Natural killer cell (primary cell): ENCODE measurements at places on chromosomes 1 and 21.

GRCh38 chr21:33587792-33588484, 546 bp downstream of the DONSON start:
- no peak for DNase-seq
- peak overlapping the region; percentile 76 for H3K4me3 ChIP-seq
- no peaks in the 10 kb centered on the region for H3K27me3 ChIP-seq
- no peaks in the 10 kb centered on the region for H3K36me3 ChIP-seq

GRCh38 chr1:96418969-96419368, 302.6 kb upstream of the PTBP2 start:
- H3K4me3 ChIP-seq: no peak overlapping the region
- no peaks in the 10 kb centered on the region for H3K4me1 ChIP-seq
- H3K27ac ChIP-seq: no peak overlapping the region

DNA sequence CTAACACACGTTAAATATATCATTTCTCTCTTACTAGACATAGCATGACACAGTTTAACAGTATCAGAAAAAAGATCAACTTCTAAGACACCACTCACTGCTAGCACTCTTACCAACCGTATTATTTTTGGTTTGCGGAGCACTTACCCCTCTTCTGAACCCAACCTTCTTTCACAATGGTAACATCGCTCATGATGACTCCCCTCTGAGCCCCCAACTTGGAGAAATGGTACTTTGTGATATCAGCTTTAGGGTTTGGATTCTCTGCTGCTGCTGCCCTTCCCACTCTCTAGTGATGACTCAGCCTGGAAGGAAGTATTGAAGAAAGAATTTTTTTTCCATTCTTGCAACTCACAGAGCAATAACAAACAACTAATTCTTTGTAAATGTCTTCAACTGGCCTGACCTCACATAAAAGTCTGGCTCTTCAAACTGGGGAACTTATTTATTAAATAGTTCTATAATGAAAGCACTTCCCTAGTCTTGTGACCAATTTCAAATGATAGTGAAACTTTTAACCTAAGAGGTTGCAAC, 7.0 kb downstream of the AKT3 start:
- no peak for DNase-seq
- no peak overlapping the region for H3K4me3 ChIP-seq
- H3K27ac ChIP-seq: peak overlapping the region; percentile 68
- no peaks in the 10 kb centered on the region for H3K36me3 ChIP-seq
- H3K4me1 ChIP-seq: peaks cover 3% of the 10 kb centered on the region

- peaks cover 19% of the 10 kb centered on the region for H3K4me1 ChIP-seq
- no peak overlapping the region for H3K27ac ChIP-seq
- no peak overlapping the region for H3K4me3 ChIP-seq
- peaks cover 14% of the 10 kb centered on the region for H3K36me3 ChIP-seq
- no peaks in the 10 kb centered on the region for H3K27me3 ChIP-seq
- no peak for DNase-seq
Measured at GRCh38 chr1:12232221-12232620, 2.4 kb downstream of the VPS13D start.

GRCh38 chr1:17857996-17858395, 102.9 kb downstream of the ACTL8 start:
- H3K27ac ChIP-seq: no peak overlapping the region
- no peaks in the 10 kb centered on the region for H3K4me1 ChIP-seq
- H3K4me3 ChIP-seq: no peak overlapping the region
- no peak for DNase-seq
- no peaks in the 10 kb centered on the region for H3K36me3 ChIP-seq

DNA sequence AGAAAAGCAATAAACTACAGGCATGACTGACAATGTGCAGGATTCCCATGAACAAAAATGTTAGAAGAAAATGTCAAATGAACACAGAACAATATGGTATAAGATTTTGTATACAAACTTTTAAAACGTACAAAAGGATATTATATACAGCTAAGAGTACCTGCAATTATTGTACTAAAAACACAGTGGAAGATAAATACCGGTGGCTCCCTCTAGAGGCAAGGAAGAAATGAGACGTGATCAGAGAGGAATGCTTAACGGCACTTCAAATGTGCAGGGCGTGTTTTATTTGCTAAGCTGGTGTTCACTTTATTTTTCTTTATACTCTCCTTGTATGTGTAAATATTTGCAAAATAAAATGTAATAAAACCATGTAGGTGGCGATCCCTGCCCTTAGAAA, 191.8 kb upstream of the SAMSN1 start:
- H3K27ac ChIP-seq: no peak overlapping the region
- no peaks in the 10 kb centered on the region for H3K36me3 ChIP-seq
- H3K27me3 ChIP-seq: no peaks in the 10 kb centered on the region
- DNase-seq: peak; percentile 87

GRCh38 chr1:174058624-174059023, 36.5 kb upstream of the RC3H1 start:
- no peaks in the 10 kb centered on the region for H3K36me3 ChIP-seq
- H3K27me3 ChIP-seq: no peaks in the 10 kb centered on the region
- H3K4me3 ChIP-seq: no peak overlapping the region
- H3K4me1 ChIP-seq: no peaks in the 10 kb centered on the region
- H3K27ac ChIP-seq: no peak overlapping the region

DNA sequence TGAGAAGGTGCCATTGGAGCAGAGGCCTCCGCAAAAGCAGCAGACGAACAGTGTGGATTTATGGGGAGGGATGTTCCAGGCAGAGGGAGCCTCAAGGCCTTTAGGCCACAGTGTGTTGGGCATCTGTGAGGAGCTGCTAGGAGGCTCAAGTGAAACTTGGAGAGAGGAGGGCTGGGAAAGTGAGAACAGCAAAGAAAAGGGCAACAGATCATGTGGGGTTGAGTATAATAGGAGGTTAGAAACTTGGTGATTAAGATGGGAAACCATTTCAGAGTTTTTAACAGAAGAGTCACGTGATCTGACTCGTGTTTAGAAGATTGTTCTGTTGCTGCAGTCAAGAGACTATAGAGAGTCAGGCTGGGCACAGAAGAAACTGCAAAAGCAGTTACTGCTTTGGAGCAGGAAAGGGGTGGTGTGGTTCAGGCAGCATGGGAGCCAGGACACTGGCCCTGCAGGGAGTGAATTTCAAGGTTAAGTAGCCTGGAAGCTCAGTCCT, 277.0 kb downstream of the DISC1 start:
- no peaks in the 10 kb centered on the region for H3K4me1 ChIP-seq
- no peak overlapping the region for H3K27ac ChIP-seq
- no peaks in the 10 kb centered on the region for H3K36me3 ChIP-seq
- H3K4me3 ChIP-seq: no peak overlapping the region

DNA sequence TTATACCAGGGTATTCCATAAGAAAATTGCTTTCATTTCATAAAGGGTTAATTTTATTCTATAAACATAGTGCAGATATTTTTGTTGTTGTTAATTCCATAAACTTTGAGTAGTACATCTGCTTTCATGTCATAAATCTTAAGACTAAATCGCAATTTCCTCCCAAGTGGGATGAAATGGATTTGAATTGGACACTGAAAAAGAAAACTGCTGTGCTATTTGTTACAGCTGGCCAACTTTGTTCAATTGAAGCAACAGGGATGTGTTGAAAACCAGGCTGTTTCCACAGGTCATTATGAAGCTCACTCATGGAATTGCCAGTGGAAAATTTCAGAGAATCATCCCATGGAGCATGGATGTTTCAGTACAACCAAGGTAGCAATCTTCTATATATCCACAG, 252.5 kb upstream of the RGS18 start:
- DNase-seq: no peak
- H3K4me1 ChIP-seq: no peaks in the 10 kb centered on the region
- no peaks in the 10 kb centered on the region for H3K27me3 ChIP-seq
- no peak overlapping the region for H3K27ac ChIP-seq
- no peaks in the 10 kb centered on the region for H3K36me3 ChIP-seq

DNA sequence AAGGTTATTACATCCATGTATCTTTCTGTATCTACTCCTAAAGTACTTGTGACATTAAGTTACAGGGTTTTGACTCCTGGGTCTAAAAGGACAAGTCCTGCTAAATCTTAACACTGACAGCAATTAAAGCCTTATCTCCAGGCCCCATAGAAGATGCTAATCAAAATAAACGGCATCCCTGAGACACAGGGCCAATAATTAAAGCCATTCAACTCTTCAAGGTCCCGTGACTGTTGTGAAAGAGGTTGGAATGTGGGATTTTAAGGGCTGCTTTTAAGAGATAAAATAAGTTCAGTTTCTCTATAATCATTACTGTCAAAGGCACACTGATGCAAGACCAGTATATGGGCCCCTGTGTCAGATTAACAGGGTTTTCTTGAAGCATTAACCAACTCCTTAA, 8.3 kb downstream of the DNAI4 start:
- H3K4me3 ChIP-seq: no peak overlapping the region
- H3K27ac ChIP-seq: no peak overlapping the region

DNA sequence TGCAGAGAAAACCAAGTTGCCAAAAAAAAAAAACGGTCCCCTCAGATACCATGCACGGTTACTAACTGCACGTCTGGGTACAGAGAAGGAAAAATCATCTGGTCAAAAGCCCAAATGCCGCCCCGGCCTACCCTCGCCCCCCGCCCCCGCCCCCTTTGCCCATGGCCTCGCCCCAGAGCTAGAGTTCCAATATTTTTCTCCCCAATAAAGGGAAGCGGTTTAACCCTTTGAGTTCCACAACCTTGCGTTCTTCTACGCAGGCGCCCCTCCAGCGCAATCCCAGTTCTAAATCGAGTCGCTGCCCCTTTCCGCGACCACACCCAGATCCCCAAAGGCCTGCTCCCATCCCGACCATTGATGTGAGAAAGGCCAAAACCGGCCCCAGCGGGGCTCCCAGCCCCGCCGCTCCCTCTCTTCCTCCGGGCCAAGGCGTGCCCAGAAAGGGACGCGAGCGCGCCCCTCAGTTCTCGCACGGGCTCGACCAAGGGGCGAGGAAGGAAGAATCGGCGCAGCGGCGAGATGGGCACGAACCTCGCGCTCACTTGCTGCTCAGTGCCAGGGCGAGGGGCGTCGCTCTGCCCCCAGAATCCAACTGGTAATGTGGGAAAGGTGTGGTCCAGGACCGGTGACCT, 797 bp downstream of the WDR47 start:
- H3K4me1 ChIP-seq: peaks cover 13% of the 10 kb centered on the region
- no peaks in the 10 kb centered on the region for H3K36me3 ChIP-seq
- peak overlapping the region; percentile 82 for H3K27ac ChIP-seq
- no peak for DNase-seq

DNA sequence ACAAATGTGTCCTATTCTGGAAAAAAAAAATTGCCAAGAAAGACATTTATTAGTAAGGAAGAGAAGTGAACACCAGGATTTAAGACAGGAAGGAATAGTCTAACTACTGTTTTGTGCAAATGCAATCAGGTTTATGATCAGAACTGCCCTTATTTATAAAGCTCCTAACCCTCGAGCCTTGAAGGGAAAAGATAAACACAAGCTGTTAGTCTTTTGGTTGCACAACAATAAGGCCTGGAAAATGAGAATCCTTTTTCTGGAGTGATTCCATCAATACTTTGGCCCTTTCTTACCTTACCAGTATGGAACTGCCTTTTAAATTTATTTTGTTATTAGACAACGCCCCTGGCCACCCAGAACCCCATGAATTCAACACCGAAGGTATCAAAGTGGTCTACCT, 52.9 kb downstream of the SNRPE start:
- DNase-seq: no peak
- H3K36me3 ChIP-seq: no peaks in the 10 kb centered on the region
- no peaks in the 10 kb centered on the region for H3K27me3 ChIP-seq
- no peak overlapping the region for H3K4me3 ChIP-seq

- H3K4me1 ChIP-seq: no peaks in the 10 kb centered on the region
- H3K27ac ChIP-seq: no peak overlapping the region
- H3K27me3 ChIP-seq: no peaks in the 10 kb centered on the region
Measured at GRCh38 chr1:53547231-53547790, 88.1 kb downstream of the DMRTB1 start.

GRCh38 chr1:63981408-63981773, 207.6 kb downstream of the ROR1 start:
- no peaks in the 10 kb centered on the region for H3K36me3 ChIP-seq
- no peaks in the 10 kb centered on the region for H3K27me3 ChIP-seq
- no peaks in the 10 kb centered on the region for H3K4me1 ChIP-seq
- no peak overlapping the region for H3K27ac ChIP-seq
- no peak for DNase-seq
- H3K4me3 ChIP-seq: no peak overlapping the region

GRCh38 chr1:185500001-185500626, 183.1 kb upstream of the IVNS1ABP start:
- H3K4me1 ChIP-seq: no peaks in the 10 kb centered on the region
- no peaks in the 10 kb centered on the region for H3K36me3 ChIP-seq
- H3K27me3 ChIP-seq: no peaks in the 10 kb centered on the region
- no peak overlapping the region for H3K27ac ChIP-seq
- DNase-seq: no peak

- DNase-seq: no peak
- no peak overlapping the region for H3K4me3 ChIP-seq
- H3K27me3 ChIP-seq: no peaks in the 10 kb centered on the region
- H3K4me1 ChIP-seq: no peaks in the 10 kb centered on the region
- no peak overlapping the region for H3K27ac ChIP-seq
Measured at GRCh38 chr21:37348664-37349063, 17.9 kb upstream of the DYRK1A start.

- no peak overlapping the region for H3K27ac ChIP-seq
- peaks cover 37% of the 10 kb centered on the region for H3K36me3 ChIP-seq
- H3K4me3 ChIP-seq: no peak overlapping the region
Measured at GRCh38 chr21:37199057-37199924, 67.8 kb downstream of the VPS26C start.

GRCh38 chr1:19086176-19086875, 123.7 kb downstream of the UBR4 start:
- no peaks in the 10 kb centered on the region for H3K27me3 ChIP-seq
- no peak for DNase-seq
- peaks cover 85% of the 10 kb centered on the region for H3K36me3 ChIP-seq
- no peak overlapping the region for H3K27ac ChIP-seq
- H3K4me1 ChIP-seq: no peaks in the 10 kb centered on the region

GRCh38 chr1:30596891-30597290, 126.5 kb downstream of the MATN1 start:
- no peak overlapping the region for H3K4me3 ChIP-seq
- no peak overlapping the region for H3K27ac ChIP-seq
- H3K4me1 ChIP-seq: no peaks in the 10 kb centered on the region

DNA sequence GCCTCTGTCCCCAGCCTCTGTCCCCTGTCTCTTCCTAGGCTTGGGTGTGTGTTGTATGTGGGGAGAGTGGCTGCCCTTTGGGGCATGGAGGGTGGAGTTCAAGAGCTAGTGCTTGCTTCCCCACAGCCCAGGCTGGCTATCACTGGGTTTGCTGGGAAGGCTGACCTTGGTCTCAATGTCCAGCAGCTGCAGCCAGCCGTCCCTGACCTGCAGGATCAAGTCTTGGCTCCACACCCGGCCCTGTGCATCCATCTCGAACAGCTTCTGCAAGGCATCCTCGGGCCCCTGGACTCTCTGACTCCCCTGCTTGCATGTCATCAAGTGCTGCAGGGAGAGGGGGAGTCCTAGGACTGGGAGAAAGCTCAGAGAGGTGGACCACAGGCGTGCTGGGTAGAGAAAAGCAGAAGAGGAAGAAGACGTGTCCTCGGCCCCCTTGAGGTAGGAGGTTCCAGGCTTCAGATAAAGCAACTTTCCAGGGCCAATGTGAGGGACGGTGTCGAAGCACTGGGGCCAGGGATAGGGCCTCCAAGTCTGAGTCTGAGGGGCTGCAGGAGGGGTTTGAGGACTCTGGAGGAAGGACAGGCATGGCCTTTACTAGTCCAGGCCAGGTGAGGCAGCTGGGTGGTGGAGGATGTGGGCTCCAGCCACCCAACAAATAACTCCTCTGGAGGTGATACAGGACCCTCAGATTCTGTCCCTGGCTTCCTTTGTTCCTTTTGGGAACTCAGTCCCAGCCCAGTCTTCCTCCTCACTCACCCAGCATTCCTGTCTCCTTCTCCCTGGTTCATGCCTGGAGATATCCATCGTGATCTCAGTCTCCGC, 4.0 kb downstream of the EPS8L3 start:
- H3K4me3 ChIP-seq: no peak overlapping the region
- H3K27me3 ChIP-seq: no peaks in the 10 kb centered on the region
- DNase-seq: peak; percentile 14
- no peak overlapping the region for H3K27ac ChIP-seq
- H3K4me1 ChIP-seq: peaks cover 13% of the 10 kb centered on the region
- no peaks in the 10 kb centered on the region for H3K36me3 ChIP-seq
